ENCODE measurements at places on chromosomes 12 and 14.

- no peak for DNase-seq
Observed at GRCh38 chr14:90578283-90578985, 181.6 kb downstream of the CALM1 start.

- DNase-seq: peak; percentile 61
Observed at GRCh38 chr14:22131749-22132476, 457.1 kb downstream of the DAD1 start.

DNA sequence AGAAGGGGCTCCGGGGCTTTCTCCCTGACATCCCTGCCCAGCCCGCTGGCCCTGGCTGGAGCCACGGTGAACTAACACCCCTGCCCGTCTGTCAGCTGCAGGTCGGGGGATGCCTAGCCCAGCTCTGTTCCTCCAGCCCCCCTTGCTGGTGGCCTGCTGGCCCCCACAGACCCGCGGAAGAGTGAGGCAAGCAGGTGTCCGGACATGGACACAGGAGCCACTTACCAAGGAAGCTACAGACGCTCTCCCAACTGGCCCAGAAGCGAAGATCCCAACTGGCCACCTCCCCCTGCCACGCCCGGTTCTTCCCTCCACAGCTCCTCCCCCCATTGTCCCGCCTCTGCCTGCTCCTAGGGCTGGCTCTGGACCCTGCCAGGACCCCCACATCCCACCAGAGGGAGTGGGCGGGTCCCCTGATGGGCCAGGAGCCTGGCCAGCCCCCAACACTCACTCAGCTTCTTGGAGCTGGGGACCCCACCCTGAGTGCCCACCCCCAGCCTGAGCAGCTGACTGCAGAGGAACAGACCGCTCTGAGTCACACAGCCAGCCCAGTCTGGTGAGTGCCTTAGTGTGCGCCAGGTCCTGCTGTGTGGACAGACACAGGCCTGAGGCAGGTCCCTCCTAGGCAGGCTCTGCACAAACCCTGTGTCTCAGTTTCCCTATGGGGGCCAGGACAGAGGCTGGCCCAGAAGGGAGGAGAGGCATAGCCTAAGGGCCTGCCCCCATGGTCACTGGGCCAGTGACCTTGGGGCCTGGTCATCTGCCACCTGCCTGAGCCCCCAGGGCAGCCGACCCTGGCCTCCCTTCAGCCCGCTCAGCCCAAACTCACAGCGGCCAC lies 7.7 kb downstream of the AHNAK2 start:
- DNase-seq: no peak

DNA sequence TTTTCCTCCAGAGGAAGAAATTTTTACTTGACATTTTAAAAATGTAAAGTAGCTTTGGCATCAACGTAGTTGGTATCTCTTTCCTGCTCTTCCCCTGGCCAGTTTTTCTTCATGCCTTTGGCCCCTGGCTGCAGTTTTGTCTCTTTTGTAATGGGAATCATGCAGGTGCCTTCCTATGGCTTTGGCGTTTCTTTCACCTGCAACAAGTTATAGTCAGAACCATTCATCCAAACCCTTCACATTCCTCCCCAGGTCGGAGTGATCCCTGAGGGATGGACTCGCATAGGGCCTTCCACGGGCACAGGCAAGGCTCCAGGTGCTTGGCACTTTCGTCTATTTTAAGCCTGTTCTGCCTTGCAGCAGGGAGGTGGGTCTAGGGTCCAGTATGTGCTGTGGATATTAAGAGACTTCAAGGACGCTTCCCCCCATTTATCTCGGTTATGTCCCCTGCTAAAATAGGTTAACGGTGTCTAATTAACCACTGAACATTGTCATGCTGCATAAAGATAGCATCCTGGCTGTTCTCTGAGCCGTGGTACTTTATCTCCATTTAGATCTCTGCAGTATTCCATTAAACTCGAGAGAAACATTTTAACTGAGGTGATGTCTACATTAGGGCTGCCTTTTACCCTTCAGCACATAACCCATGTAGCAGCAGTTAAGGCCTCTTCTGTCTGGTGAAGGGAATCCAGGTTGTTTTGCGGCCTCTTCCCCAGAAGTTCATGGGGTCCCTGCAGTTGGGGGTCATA lies 66.3 kb downstream of the IFT43 start:
- DNase-seq: no peak

- DNase-seq: peak; percentile 67
Observed at GRCh38 chr12:31728289-31728916, 418 bp downstream of the AMN1 start.

DNA sequence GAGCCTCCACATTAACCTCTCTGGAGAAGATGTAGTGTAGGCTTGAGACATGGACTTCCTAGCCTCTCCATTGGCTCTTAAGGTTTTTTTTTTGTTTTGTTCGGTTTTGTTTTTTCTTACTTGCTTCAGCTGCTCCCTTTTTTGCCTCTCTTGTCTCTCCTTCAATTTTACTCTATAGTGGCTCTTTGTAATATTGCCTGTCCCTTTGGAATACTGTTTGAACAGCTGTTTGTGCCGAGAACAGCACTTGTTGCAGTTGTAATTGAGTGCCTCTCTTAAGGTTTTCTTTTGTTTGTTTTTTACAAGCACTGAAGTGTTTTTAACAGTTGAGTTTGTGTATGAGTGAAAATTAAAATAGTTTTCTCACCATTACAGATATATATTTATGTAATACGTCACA lies 567.7 kb downstream of the LRFN5 start:
- no peak for DNase-seq

DNA sequence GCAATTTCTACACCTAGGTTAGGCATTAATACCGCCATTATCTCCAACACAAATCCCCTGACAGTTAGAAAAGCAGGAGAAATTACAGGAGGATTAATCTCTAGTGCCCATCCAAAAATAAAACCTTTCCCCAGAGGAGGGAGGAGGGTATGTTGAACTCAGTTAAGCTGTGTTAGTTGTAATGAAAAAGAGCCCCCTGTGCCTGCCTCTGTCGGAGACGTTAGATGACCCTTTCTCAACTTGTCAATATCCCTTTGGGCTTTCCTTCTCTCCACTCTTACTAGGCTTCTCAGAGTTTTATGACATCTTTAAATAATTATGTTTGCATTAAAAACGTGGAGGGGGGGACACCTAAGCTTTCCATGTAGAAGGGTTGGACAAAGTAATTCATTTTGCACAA lies 278.2 kb downstream of the PDZRN4 start:
- no peak for DNase-seq

DNA sequence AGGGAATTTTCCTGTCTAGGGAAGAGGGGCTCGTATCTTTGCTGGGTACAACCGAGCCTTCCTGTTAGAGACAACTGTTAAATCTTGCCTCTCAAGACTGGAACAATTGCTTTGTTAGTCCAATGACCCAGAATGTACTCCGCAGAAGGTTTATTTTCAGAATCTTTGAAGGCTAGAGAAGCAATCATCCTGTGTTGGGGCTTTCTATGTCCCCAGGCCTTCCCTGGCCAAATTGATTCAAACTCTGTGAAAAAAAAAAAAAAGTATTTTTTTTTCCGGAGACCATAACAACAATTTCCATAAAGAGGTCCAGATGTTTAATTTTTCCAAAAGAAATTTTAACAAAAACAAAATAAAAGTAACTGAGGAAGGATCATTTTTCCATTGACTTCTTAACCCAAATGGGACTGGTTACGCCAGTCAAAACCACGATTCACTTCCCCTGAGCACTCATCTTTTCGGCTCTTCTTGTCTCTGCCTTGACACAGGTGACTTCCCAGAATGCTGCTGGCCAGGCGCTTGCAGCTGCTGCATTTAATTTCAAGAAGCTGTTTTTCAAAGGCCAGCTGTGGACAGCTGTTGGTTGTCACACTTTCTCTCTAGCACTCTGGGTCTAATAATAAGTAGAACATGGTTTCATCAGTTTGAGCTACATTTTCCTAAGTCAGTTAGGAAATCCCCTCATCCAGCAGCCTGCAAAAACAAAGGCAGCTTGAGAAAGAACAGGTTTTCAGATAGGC lies 81.6 kb upstream of the MANSC4 start:
- no peak for DNase-seq

- DNase-seq: no peak
Observed at GRCh38 chr12:131112700-131113290, 159.1 kb downstream of the ADGRD1 start.

GRCh38 chr12:25994901-25995625 lies 36.6 kb downstream of the RASSF8 start:
- no peak for DNase-seq

- DNase-seq: no peak
Observed at GRCh38 chr14:24542346-24542936, 33.6 kb downstream of the CTSG start.

GRCh38 chr14:100058777-100059437 lies 6.3 kb upstream of the EVL start:
- DNase-seq: peak; percentile 52

GRCh38 chr12:62006076-62006732 lies 254.0 kb upstream of the USP15 start:
- peak; percentile 60 for DNase-seq

- DNase-seq: no peak
Observed at GRCh38 chr14:102057480-102058114, 29.2 kb downstream of the HSP90AA1 start.

GRCh38 chr12:20144341-20144740 lies 224.0 kb upstream of the PDE3A start:
- DNase-seq: no peak

DNA sequence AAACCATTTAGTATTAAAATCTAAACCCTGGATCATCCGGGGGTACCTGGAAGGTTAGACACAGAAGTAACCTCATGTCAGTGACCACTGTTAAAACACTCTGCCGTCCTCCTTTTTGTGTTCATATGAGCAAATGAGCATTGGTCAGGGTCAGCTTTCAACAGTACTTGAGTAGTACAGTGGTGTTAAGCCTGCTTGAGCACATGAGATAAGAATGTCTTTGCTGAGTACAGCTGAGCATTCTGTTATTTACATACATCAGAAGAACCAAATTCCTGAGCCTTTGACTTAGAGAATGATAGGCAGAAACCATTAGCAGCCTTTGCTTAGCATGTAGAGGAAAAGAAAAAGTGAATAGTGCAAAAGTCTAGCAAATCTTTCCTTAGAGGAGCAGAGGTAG lies 38.6 kb upstream of the LRTM2 start:
- no peak for DNase-seq

Data from hematopoietic multipotent progenitor cell treated with erythropoietin and hydrocortisone succinate and interleukin-3 and kit ligand, for 8 days (in vitro differentiated cells).